ENCODE measurements at places on chromosomes 12 and 14.
A peak's percentile ranks its signal among the peaks of the same experiment; 100 is the strongest.

DNA sequence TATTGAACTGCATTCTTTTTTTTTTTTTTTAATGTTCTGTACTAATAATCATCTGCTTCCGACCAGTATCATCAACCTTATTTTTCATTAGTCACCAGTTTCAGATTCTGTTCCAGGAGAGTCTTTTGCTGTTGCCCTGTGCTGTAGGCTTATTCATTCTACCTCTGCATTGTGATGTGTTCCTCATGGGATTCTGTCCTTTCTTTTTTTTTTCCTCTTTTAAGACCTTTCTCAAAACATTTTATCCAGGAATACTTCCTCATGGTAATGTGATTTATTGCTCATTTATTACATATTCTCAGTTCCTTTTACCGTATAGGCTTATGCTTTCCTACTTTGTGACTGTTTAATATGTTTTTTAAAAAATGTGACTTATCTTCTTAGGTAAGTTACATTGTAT lies 4.8 kb downstream of the NDUFA9 start:
- DNase-seq = no peak

- no peak for DNase-seq
Measured at GRCh38 chr12:108151533-108152169, 22.6 kb downstream of the WSCD2 start.

- DNase-seq = peak; percentile 84
Measured at GRCh38 chr14:49621114-49621881, 699 bp downstream of the MGAT2 start.

DNA sequence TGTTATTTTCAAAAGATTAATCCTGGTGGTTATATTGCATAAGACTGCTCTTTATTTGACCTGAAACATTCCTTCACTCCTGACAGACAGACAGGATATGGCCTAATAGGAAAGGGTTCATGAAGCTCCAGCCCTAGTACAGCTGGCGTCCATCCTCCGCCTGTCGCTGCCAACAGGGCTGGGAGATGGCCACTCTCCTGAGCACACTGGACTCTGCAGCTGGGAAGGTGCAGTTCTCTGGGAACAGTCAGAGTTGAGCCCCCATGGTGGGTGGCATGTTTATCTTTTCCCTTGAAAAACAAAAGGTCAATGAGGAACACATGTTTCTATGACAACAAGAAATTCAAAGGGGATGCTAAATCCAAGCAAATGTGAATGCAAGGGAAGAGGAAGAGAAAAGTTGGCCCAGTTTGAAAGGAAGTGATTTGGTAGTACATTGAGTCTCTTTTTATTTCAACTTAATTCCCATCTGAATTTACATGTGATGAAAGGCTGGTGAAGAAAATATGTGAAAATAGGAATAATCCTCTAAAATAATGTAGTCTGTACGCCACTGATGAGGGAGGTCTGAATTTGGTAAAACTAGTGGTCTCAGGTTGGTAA lies 89.9 kb upstream of the DCN start:
- DNase-seq = no peak

DNA sequence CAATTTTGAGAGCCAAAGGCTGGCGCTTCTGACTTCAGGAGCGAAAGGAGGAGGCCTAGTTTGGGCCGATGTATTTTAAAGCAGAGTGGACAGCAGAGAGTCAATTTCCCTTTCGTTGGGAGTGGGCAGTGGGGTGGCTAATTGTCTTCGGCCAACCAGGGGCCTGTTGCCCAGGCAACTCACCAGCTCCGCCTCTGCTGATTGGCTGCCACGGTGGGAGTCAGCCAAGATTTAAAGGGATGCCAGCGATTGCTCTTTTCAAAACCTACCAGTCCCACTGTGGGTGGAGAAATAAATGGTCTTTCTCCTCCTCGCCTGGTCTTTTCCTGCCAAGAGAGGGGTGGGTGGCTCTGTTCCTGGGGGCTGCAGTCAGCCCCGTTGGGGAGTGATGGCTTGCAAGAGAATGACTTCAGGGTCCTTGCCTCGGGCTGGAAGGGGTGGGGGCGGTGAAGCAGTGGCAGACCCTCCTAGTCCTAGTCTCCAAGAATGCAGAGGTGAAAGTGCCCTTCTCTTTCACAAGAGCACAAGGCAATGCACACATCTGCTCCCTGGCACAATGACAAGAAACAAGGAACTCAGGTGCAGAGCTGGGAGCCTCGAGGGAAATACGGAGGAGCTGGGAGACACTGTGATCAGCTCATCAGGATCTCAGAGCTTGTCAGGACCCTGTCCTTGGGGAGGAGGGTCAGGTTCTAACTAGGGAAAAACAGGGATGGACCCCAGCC lies 37.7 kb downstream of the RASAL1 start:
- peak; percentile 73 for DNase-seq

DNA sequence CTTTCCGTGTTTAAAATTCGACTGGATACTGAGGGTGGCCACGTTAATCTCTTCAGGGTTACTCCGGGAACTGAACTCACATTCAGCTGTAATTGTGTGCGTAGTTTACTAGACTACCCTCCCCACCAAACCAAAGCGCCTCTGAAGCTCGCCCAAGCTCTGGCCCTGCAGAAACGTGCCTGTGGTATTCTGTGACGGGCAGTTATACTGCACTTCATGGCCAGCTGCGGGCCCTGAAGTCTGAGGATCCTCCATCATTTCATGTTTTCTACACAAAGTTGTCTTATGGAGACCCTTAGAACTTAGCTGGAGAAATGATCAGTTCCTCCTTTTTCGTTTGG lies 688 bp downstream of the ZNF26 start:
- DNase-seq = peak; percentile 60

- DNase-seq = no peak
Measured at GRCh38 chr12:65368055-65368454, 89.6 kb downstream of the MSRB3 start.

DNA sequence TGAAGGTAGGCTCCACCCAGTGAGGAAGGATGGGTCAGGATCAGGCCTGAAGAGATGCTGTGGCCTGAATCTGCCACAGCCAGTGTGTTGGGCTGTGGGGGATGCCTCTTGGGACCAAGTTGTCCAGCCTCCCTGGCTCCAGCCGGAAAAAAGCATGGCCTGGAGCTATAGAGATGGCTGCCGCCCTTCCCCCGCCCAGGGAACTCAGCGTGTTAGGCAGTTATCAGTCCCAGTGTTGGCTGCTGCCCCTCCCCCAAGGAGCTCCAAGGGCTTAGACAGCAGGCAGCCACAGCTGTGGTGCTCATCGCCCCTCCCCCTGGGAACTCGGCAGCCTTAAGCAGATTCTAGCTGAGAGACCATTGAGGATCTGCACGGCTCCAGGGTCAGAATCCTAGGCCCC lies 158.0 kb downstream of the CAPZA3 start:
- no peak for DNase-seq

GRCh38 chr12:103130564-103130963 lies 173.1 kb downstream of the ASCL1 start:
- DNase-seq = no peak

DNA sequence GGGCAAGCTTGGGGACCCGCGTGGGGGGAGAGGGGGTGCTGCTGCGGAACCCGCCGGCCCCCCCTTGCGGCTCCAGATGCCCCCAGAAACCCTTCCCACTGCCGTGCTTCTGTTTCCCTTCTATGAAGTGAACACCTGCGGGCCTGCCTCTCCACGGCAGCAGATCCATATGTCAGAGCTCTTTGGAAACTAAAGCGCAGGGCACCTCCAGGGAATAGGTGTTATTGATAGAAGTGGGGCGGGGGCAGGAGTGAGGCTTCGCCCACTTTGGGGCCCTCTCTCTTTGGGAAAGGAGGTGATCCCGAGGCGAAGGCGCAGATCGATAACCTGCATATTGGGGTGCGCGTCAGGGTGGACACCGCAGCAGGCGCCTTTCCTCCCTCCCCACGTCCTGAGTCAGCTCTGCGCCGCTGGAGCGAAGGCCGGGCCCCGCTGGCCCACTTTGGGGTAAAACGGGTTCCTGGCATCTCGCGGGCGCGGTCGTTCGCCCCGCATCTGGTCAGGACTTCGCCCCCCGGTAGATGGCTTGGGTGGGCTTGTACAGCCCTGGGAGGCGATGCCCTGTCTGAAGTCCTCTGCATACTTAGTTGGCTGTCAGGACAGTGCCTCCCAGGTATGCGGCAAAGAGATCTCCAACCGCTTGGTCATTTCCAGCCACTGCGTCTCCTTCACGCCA lies 524 bp downstream of the KMT5A start:
- DNase-seq = peak; percentile 67

DNA sequence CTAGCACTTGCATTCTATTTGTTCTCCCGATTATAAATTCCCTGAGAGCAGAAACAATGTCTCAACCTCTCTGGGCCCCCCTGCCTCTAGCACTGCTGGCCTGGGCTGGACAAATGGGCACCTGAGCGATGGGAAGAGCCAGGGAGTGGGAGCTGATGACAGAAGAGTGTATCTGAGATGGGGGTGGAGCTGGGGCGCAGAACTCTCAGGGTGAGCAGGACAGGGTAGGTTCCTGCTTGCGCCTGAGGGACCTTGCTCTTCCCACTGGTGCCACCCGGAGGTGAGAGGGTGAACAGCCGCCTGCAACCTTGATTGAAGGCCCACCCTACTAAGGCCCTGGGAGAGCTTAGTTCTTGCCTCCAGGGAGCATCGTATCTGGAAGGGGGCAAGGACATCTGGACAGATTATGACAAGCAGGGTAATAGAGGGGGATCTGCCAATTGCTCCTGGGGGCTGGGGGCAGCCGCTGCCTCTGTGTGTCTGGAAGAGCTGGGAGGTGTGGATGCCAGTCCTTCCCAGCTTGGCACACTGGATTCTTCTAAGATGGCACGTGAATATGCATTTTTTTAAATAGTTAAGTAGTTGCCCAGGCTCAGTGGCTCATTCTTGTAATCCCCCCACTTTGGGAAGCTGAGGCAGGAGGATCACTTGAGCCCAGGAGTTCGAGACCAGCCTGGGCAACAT lies 43.0 kb upstream of the TSPAN9 start:
- DNase-seq = peak; percentile 90

- no peak for DNase-seq
Measured at GRCh38 chr14:71533390-71533789, 398.8 kb upstream of the RGS6 start.

DNA sequence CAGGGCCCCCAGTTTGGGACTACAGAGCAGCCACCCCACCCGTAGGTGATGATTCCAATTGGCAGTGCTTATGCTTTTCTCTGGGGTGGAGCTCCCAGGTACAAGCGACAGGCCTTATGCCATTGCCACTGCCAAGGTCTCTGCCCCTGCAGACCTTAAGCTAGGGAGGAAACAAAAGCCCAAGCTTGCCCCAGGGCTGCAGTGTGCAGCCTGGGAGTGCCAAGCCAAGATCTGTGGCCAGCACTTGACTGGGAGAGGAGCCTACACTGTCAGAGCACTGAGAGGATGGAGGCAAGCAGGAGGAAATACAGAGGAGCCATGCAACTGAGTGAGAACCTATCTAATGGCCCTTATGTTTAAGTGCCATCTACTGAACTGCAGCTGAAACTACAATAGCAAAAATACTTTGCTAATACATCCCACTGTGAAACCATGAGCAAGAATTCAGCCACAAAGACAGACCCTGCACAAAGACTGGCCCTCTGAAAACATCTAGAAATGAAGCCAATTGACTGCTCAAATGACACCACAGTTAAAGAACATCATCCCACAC lies 17.7 kb upstream of the ASCL1 start:
- DNase-seq = peak; percentile 67

DNA sequence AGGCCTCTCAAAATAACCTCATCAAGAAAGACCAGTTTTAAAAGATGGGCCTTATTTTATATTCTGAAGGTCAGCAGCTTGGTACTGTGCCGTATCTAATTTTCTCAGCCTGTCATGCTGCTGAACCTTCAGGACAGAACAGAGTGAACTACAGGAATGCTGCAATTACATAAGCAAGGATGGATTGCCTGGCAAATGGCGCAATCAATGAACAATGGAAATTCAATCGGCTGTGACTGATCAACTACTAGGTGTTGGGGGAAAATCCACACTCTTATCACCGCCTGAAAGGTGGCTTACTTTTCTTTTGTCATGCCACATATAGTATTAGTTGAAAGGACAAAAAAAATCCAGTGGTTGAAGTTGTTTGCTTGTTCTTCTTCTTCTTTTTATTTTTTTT lies 8.5 kb downstream of the ACSS3 start:
- peak; percentile 82 for DNase-seq

DNA sequence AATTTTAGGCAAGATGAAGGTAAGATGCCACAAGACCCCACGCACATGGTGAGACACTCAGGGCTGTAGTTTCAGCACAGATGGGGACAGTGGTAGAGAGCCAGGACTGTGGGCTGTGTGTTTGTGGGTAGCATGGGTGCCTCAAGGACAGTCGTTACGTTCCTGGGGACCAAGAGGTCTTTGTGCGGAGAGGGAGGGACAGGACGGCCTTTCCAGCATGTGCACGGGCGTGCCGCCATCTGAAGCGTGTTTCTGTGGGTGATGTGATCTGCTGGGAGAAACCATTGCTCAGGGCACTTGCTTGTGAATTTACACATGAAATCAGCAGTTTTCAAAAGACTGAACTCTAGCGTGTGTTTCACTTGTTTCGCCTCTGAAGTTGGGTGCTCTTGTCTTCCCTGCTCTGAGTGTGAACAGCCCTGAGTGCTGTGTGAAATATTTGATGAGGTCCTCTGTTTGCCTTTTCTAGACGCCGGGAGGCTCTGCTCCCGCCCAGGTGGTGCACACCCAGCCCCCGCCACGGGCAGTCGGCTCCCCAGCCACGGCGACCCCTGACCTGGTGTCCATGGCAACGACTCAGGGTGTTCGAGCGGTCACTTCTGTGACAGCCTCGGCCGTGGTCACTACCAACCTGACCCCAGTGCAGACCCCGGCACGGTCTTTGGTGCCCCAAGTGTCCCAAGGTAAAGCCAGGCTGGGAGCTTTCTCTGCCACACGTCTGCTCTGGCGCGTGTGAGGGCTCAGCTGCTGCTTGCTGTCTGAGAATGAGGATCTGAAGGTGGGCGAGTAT lies 82.3 kb downstream of the DDX51 start:
- DNase-seq = no peak

DNA sequence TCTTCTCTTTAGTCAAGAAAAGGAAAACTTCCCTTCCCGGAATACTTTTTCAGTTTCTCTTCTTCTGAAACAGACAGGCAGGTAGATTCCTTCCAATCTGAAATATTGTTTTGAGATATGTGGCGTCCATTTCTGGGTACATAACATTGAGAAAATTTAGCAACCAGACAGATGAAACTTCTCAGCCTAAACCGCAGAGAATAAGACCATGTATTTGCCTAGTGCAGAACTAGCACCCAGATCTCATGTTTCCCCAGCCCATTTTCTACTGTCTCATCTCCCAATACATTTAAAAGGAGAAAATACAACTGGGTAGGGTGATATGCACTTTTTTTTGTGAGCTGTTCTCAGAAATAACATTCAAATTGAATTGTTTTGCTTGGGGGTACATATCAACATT lies 6.4 kb downstream of the AVPR1A start:
- DNase-seq = no peak

DNA sequence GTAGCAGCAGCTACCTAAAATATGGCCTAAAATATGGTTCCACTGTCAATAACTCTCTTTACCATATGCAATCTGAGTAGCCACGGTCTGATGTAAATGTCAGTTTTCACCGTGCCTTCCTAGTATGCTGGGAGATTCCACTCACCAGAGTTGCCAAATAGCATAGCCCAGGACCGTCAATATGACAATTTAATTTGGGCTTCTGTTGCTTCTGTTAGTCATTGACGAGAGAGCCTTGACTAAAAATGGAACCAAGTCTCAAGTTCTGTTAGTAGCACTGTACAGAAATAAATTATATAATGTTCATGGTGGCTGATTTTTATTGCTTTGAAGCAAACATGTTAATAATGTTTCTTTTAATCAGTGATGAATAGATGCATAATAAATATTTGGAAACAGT lies 348.4 kb downstream of the BCAT1 start:
- no peak for DNase-seq

Measured in DMS53 (cell line).